ENCODE measurements at places on chromosomes 11 and 22. TPM values are rescaled to one million over a fixed set of nuclear protein-coding genes. Genes with fewer than 3 reads are reported as not detected.

The VSIG2 gene
- 0.17 TPM for total RNA-seq

The AQP11 gene
- total RNA-seq: 0.59 TPM

The PTGDR2 gene
- 1.3 TPM for total RNA-seq

The TREH gene
- not detected for total RNA-seq

The KIRREL3 gene
- 0.15 TPM for total RNA-seq

The POTEH gene
- not detected for total RNA-seq

The UBQLN3 gene
- not detected for total RNA-seq
